ENCODE measurements at places on chromosomes 2 and 18. TPM values are rescaled to one million over a fixed set of nuclear protein-coding genes. Genes with fewer than 3 reads are reported as not detected.

C2orf15 gene
- total RNA-seq = 1.2 TPM

DNA sequence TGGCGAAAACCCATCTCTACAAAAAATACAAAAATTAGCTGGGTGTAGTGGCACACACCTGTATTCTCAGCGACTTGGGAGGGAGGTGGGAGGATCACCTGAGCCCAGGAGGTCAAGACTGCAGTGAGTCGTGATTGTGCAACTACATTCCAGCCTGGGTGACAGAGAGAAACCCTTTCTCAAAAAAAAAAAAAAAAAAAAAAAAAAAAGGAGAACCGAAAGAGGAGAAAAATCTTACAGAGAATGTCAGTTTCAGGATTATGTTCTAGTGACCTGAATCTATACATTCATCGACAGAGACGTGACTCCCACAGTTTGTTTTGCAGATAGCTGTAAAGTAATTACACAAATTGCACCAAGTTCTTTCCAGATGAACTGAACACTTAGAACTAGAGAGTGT, 187.8 kb downstream of the FTCDNL1 start:
- DNase-seq = no peak
- peaks cover 17% of the 10 kb centered on the region for H3K27me3 ChIP-seq
- H3K36me3 ChIP-seq = no peaks in the 10 kb centered on the region

DNA sequence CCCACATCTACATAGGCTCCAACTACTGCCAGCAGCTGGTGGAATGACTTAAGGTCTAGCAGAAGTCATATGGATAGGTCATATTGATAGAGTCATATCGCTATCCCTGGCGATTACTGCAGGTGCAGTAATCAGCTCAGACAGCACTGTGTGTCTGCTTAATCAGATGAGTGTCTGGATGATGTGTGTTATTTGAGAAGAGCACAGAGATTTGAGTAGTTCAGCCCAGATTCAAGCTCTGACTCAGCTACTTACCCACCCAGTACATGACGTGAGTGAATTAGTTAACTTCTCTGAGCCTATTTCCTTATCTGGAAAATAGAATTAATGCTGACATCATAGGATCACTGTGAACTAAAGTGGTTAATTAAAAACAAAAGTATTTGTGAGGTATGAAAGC, 78.9 kb downstream of the EHD3 start:
- no peak for DNase-seq
- peaks cover 4% of the 10 kb centered on the region for H3K36me3 ChIP-seq
- H3K4me3 ChIP-seq = no peak overlapping the region

DNA sequence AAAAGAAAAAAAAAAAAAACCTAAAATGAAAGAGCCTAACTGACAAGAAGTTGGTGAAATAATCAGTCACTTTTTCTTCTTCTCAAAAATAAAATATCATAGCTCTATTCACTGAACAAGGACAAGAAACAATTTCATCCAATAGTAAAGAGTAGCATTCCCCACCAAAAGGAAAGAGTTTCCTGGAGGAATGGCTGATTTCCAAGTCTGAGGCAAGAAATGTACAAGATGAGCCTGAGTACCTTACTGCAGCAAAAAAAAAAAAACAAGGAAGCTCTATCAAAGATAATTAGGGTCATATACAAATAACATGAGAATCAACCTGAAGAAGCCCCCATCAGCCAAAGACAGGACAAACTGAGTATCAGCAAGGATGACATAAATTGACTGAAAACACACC, 11.5 kb downstream of the ROCK1 start:
- no peak for DNase-seq
- H3K4me1 ChIP-seq = peaks cover 43% of the 10 kb centered on the region
- peaks cover 25% of the 10 kb centered on the region for H3K36me3 ChIP-seq
- no peaks in the 10 kb centered on the region for H3K27me3 ChIP-seq
- no peak overlapping the region for H3K4me3 ChIP-seq

- H3K36me3 ChIP-seq = no peaks in the 10 kb centered on the region
- H3K4me3 ChIP-seq = no peak overlapping the region
- no peak for DNase-seq
- no peaks in the 10 kb centered on the region for H3K4me1 ChIP-seq
These were observed 576.8 kb downstream of the METTL4 start for GRCh38 chr18:1994471-1994870.

CCDC148 gene
- not detected for total RNA-seq

OTX1 gene
- total RNA-seq = not detected

RBM43 gene
- total RNA-seq = 6.9 TPM

- H3K4me3 ChIP-seq = no peak overlapping the region
- peaks cover 36% of the 10 kb centered on the region for H3K27me3 ChIP-seq
- DNase-seq = no peak
- no peak overlapping the region for H3K27ac ChIP-seq
These were observed 97.4 kb downstream of the TNS1 start for GRCh38 chr2:217905395-217905794.

DNA sequence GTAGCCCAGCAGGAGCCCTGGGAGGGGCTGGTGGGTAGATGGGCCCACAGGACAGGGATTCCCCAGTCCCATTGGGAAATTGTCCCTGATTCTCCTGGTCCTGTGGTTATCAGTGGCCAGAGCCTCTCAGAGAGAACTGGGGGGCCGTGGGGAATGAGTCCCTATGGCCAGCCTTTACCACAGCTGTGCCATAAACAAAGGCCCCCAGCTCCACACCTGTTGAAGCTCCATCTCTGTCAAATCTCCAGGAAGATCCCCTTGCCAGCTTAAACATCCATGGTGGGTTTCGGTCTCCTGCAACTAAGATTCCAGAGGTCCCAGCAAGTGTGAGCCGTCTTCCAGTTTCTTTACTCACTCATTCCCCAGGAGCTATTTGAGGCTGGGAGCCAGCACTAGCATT, 897.1 kb downstream of the LRRTM4 start:
- H3K4me1 ChIP-seq = no peaks in the 10 kb centered on the region
- no peaks in the 10 kb centered on the region for H3K36me3 ChIP-seq
- H3K4me3 ChIP-seq = no peak overlapping the region

DNA sequence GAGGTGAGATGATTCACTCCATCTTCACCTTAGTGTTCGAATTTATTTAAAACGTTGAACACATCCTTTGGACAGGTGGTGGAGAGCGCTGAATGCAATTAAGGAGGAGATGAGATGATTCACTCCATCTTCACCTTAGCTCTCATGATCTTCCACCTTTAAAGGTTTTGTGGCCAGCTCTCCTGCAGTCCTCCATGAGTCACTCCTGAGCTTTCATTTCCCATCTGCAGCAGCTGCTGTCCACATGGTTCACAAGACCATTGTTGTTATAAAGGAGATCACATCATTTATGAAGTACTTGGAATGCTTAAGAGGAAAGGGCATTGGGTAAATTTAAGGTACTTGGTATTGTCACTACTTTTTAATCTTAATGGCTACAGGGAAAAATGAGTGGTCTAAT, 298.5 kb downstream of the PAX3 start:
- H3K4me3 ChIP-seq = no peak overlapping the region
- H3K27ac ChIP-seq = no peak overlapping the region
- H3K36me3 ChIP-seq = no peaks in the 10 kb centered on the region
- no peaks in the 10 kb centered on the region for H3K27me3 ChIP-seq

KLHL14 gene
- not detected for total RNA-seq

FOXD4L1 gene
- total RNA-seq = 0.15 TPM

GRCh38 chr2:239035361-239035814, 187.5 kb downstream of the TWIST2 start:
- H3K27me3 ChIP-seq = peaks cover 27% of the 10 kb centered on the region
- no peaks in the 10 kb centered on the region for H3K4me1 ChIP-seq
- no peaks in the 10 kb centered on the region for H3K36me3 ChIP-seq
- H3K4me3 ChIP-seq = no peak overlapping the region
- peak; percentile 66 for DNase-seq
- no peak overlapping the region for H3K27ac ChIP-seq

DNA sequence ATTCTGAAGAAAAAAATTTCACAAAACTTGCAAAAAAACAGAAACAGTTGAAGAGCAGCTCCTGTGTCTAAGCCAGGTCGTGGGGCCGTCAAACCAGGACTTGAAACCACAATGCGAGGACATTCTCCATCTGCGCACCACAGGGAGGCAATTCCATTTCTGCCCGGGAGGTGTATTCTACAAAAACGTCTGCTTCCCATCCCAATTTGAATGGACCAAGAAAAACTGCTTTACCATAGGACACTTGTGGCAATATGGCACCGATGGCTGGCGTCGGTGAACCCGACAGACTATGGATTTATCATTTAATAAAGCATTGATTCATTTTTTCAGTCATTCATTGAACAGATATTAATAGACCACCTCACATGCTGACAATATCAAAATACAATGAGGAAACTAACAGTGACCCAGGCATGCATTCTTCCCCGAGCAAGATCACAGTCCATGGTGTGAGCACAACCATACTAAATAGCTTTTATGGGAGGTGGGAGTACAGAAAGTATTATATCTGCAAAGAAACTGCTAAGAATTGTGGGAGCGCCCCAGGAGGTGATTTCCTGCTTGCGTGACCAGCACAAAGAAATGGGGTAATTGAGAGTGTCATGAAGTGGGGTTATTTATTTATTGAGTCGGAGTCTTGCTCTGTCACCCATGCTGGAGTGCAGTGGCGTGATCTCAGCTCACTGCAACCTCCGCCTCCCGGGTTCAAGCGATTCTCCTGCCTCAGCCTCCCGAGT, 10.5 kb upstream of the ZAP70 start:
- H3K4me3 ChIP-seq = no peak overlapping the region
- peaks cover 4% of the 10 kb centered on the region for H3K4me1 ChIP-seq
- no peaks in the 10 kb centered on the region for H3K36me3 ChIP-seq
- H3K27me3 ChIP-seq = peaks cover 8% of the 10 kb centered on the region
- no peak for DNase-seq
- no peak overlapping the region for H3K27ac ChIP-seq

DNA sequence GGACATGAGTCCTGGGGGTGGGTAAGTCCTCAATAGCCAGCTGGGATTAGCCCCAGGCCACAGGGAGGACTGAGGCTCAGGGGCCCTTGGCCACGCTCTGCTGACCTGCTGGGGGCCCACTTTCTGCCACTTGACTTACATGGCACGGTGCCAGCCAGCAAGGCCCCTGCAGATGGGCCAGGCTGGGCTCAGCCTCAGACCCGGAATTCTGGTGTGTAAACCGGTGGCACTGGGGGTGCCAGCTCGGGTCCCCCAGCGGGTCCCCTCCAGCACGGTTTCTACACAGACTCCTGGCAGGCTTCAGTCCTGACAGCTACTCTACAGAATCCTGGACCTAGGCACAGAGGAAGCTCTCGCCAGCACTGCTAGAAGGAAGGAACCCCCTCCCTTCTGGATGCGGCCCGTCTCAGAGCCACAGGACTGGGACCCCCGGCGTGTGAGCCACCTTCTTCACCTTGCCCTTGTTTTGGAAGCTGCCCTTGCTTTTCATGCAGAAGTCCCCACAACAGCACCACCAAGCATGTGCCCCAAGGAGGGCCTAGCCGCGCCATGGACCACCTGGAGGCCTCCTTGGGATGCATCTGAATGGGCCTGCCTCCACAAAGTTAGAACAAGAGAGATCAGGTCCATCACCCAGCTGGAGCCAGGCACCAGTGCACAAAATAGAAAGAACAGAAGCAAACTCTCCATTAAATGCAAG, 8.0 kb downstream of the HDAC4 start:
- H3K4me3 ChIP-seq = no peak overlapping the region
- no peaks in the 10 kb centered on the region for H3K27me3 ChIP-seq
- no peak for DNase-seq
